ENCODE measurements at places on chromosomes 6 and 20.

GRCh38 chr6:104603108-104603745 lies 256.5 kb downstream of the HACE1 start:
- DNase-seq, result no peak

DNA sequence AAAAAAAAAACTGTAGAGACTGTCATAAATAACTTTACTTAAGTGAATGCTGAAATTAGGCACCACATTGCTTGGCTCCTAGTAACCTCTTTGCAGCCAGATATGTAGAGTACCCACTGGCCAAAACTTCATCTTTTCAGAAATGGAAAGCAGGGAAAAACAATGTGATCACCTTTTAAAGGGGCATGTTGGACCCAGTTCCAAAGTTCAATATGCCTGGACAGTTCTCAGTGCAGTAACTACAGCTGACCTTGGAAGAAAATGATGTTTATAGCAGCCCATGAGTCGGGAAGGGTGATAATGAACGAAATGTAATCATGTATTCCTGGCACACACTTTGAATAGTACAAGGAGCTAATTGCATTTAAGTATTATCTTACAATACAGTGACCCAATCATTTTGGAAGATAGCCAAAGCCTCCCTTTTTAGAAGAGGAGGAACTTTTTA lies 93.6 kb upstream of the TAB2 start:
- no peak for DNase-seq

DNA sequence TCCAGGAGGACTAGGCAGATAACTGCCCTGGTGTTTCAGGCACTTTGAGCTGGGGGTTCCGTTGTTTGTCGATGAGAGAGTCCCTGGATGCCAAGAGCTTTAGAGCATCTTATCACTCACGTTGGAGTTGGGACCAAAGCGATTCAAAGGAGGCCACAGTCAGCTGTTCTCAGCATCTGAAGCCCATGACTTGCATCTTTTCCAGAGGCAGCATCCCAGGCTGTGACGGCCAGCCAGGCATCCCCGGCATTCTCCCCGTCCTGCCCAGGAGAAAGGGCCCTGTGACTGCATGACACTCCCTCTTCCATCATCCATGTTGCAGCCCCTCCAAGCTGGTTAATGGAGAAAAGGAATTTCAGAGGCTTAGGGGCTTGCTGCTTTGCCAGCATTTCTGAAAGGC lies 520.3 kb downstream of the CDH26 start:
- DNase-seq, result no peak

GRCh38 chr20:22675341-22675740 lies 91.0 kb upstream of the FOXA2 start:
- no peak for DNase-seq

- DNase-seq, result no peak
Measured at GRCh38 chr6:5338177-5338960, 77.1 kb downstream of the FARS2 start.

DNA sequence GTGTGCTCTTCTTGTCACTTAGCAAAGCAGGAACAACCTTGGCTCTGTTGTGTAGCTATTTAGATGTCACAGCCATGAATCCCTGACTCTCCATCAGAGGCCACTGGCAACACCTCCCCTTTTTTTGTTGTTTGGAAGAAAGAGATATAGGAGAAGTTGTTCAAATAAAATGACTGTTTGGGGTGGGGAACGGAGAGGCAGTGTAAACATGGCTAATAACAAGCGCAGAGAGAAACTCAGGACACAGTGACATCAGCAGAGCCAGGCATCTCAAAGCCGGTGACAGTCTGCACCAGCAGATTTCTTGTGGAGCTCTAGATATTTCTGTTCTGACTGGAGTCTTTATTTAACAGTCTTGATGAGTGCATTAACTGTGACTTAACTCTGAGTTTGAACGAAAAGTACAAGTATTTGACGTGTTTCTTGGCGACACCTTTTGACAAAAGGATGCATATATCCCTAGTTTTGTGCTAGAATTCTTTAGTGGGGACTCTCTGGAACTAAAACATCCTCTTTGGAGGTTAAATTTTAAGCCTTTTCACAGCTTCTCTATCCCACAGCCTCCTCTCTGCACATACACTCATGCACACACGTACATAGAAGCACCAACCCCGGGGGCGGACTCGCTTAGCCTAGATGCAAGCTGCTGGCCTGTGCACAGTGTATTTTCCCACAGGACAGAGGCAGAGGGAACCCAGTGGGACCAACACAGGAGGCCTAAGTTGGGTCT lies 53.8 kb downstream of the ADAT2 start:
- DNase-seq, result no peak

DNA sequence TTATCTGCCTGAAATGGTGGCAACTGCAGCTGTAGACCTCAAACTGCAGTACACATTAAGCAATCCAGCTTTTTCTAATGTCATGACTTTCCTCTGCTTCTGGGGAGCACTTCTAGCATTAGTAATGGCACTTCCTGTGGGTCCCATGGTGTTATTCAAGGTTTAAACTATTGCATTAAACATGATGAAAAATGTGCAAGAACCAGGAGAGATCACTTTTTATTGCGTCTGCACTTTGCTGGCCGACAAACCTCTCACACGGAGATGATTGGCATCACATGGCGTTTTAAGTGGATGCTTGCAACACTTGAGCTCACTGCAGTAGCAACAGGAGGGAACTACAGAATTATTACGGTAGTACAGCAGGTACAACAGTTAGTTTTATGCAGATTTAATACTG lies 148.4 kb downstream of the HIVEP2 start:
- DNase-seq, result no peak

DNA sequence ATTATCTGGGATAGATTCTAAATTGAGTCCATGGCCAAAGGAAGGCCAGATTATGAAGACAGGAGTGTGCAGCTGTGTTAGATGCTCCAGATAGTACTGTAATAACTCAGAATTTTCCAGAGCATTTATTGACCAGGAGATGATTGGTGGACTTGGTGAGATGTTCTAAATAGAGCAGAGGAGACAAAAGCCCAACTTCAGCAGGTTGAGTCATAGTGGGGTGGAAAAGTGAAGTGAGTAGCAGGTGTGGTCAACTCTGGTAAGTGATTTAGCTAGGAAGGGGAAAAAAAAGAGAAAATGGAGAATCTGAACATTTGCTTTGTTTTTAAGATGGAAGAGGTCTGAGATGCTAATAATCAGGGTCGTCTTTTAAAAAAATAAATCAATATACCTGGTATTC lies 227.4 kb downstream of the TMEM200A start:
- no peak for DNase-seq

DNA sequence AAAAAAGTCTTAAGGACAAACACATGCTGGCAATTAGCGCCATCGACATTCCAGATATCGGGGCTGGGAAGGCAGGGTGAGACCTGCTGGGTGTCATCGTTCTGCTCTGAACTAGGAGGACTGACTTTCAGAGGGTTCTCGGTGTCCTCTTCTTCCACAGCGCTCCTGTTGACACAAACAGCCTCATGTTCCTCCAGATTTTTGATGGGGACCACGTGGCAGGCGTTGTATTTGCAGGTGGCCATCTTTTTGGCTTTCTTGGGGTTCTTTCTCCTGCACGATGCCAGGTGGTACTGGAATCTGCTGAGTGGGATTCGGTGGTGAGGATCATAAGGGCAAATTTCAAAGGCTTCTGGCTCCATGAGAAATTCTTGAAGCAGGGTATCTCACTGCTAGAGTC lies 469 bp downstream of the GTSF1L start:
- no peak for DNase-seq

GRCh38 chr6:27478706-27479318 lies 5.9 kb upstream of the ZNF184 start:
- peak; percentile 73 for DNase-seq
